ENCODE measurements at places on chromosomes 2 and 18.

DNA sequence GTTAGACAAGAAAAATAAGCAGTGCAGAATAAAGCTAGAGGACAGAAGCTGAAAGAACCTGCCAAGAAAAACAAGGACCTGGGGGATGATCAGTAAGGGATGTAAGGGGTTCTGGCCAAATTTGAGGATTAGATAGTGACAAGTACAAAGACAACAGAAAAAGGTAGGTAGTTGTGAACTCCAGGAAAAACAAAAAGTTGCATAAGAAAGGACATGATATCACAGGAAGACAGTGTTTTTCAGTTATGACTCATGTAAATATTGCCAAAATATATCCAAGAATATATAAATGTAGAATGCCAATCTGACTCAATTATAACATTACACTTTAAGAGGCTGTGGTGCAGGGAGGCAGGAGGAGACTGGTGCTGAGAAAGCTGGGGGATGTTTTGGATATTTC lies 209.8 kb upstream of the SH3BP4 start:
- no peak for DNase-seq

DNA sequence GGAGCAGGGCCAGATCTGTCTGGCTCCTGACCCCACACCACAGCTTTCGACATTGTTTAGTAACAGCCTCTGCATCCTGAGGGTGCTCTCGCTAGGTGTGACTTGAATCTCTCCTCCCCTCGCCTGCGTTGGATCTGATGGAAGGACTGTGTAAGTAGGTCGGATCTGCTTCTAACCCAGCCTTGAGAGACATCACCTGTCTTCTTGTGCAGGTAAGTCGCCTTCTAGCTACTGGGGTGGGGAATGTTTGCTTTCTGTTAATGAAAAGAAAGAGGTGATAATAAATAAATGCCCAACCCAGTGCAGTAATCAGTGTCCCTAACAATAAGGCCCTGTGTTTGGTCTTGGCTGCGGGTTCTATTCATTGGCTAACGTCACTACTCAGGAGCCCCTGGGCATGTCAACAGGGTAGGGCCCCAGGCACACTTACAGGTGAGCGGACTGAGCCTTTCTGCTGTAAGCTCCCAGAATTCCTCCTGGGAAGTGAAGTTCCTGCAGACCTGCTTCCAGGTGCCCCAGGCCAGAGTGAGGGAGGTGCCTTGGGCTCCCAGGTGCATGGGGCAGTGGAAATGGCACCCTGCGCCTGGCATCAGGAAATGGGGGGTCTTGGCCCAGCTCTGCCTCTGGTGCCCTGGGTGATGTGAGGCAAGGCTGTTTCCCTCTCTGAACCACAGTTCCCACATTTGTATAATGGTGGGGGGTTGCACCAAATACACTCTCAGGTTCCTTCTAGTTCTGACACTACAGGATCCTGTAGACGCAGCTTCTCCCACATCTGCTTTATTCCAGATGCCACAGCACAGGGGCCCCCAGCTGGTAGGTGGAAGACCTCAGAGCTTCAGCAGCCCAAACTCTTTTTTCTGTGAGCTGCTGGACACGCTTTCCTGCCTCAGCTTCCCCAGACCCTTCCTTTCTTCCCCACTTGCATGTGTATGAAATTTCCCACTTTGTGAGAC lies 11.2 kb upstream of the FOSL2 start:
- no peak for DNase-seq

- no peak for DNase-seq
Measured at GRCh38 chr2:9208875-9209274, 2.3 kb downstream of the ASAP2 start.

DNA sequence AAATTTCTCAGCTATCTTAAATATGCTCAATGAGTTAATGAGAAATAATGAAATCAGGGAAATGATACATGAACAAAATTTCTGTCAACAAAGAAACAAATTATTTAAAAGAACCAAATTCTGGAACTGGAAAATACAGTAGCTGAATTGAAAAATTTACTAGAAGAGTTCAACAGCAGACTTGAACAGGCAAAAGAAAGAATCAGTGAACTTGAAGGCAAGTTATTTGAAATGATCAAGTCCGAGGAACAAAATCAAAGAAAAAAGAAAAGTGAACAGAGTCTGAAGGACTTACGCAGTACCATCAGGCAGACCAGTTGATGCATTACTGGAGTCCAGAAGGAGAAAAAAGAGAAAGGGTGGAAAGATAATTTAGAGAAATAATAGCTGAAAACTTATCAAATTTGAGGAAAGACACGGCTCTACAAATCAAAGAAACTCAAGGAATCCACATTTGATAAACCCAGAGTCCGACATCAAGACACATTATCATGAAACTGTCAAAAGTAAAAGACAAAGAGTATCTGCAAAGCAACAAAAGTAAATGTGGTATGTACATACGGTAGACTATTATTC lies 83.6 kb downstream of the CCDC138 start:
- no peak for DNase-seq

- DNase-seq = no peak
Measured at GRCh38 chr2:230457073-230457768, 41.2 kb downstream of the SP100 start.

DNA sequence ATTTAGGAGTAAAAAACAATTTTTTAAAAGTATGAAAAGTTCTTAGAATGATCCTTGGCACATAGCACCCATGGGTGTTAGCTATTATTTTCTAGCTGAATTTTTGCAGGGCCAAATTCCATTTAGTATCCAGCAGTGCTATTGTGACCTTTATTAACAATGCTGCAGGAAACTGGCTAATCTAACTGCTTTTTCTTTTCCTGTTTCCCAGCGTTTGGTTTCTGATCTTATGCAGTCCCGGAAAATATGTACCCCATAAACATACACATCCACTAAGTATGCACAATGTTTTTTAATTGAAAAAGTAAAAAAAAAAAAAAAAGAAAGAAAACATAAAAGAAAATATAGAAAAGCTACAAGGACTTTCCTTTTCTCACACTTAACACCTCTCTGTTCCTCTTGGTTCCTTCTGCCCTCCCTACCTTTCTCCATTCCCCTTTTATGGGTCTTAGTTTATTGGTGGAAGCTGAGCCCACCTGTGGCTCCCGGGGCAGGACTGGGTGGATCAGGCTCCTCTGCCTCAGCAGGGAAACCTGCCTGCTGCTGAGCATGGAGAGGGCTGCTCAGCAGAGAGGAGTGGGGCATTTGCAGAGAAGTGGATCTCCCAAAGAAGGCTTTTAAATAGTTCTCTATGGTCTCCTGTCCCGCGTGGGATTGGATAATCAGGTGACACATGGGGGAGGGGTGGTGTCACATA lies 9.3 kb upstream of the SLC16A14 start:
- no peak for DNase-seq

DNA sequence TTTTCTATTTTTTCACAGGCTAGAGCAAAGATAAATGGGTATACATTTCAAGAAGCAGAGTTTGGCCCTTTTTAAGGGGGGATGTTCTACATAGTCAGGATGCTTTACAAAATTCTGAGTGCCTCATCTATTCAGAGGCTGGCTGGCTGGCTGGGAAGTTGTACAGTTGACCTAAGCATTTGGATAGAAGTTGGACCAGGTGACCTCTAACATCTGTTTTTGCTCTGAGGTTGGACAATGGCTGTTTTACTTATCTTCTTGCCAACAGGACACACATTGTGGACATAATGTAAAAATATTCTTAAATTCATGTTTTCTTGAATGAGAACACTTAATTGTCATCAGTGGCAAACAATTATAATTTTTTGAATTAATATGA lies 205.4 kb downstream of the PTPRM start:
- no peak for DNase-seq

GRCh38 chr2:153394686-153395085 lies 83.9 kb downstream of the RPRM start:
- no peak for DNase-seq

DNA sequence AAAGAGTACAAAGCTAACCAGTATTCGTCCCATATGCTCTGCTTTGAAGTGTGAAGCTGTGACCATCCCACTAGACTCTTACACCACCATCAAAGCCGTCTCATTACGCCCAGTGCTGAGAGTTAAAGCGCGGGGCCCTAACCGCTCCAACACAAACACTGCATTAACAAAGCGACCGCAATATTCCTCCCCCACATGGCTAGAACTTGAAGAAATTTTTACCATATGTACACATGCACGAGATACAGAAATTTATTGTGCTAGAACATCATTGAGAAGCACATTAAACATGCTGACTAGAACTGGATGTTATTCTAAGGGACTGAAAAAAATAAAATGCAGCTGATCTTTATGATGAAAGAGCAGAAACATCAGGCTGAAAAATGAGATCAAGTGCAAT lies 20.5 kb downstream of the FTCDNL1 start:
- no peak for DNase-seq

DNA sequence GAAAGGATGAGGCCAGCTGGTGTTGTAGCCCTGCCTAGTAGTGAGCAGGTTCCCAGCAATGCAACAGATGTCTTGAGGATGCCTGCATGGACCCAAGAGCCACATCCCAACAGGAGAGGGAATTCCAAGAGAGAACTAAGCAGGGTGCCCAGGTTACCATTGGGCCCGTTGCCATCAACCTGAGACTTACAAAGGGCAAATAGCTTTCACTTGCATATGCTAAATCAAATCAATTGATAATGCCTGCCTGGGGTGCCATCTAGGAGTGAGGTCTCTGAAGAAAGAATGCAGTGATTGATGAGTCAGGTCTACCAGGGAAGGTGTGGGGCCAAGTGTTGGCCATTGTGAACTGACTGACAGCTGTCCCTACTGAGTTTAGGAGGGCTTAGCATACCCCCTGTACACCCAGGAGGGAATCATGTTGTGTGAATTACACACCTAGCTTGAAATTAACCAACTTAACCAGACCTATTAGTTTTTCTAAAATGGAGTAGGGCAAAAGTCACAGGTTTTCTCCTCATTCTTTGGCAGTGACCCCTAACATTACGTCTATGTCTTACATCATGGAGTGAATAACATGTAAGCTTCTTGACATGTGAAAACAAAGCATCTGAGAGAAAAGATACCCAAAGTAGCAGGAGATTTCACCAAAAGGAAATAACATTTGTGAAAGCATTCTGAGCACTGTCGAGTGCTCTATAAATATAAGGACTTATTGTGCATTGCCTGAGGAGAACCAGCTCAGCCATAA lies 32.3 kb downstream of the FHOD3 start:
- no peak for DNase-seq
